Esophagus muscularis mucosa (tissue), 4 donors: ENCODE measurements at places on chromosomes 5 and 9.

DNA sequence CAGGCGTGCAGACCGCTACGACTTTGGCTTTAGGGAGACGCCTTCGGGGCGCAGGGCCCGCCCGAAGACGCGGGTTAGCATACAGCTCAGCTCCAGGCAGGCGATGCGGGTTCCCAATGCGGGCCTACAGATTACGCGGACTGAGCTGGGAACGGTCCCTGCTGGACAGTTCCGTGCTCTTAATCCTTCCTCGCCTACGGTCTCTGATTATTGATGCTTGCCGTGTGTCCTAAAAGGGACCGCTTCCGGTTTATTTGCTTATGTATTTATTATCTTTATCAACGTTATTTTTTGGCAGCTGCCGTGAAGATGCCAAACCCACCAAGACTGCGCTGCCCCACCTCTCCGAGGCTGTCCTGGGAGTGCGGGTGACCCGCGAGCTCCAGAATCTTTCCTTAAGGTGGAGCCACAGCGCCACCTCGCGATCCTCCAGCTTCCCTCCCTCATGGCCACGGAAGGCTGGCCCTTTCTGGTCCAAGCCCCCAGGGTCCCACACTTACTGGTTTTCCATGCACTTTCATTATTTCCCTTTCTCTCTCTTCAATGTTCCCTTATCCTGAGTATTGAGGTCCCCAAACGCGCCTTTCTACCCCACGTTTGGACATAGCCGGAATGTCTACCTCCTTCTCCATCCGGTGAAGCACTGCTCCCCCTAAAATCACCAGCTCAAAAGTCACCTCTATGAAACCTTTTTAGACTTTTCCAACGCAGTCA is 7.0 kb upstream of the EBF1 start:
- no peak for DNase-seq

- DNase-seq = no peak
Observed at GRCh38 chr5:8247049-8247899, 378.3 kb downstream of the MTRR start.

- no peak for DNase-seq
Observed at GRCh38 chr9:91778031-91778430, 172.0 kb downstream of the ROR2 start.

DNA sequence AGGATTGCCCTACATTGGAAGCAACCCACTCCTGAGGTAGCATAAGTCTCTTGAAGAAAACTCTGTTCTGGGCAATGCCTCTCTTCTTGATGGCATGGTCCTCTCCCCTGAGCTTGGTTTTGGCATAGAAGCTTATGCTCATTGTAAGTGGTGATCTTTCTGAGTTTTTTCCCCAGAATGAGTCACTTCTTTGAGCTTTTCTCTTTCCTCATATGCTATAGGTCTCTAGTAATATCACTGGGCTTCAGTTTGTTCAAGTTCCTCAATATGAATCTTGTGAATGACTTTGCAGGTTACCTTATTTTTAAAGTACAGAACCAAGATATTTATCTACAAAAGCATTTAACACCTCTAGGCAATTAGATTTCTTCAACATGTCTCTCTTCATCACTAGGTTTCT is 76.5 kb upstream of the ATG10 start:
- no peak for DNase-seq

GRCh38 chr9:10764481-10764880 is 151.7 kb upstream of the PTPRD start:
- no peak for DNase-seq

GRCh38 chr5:109316634-109317033 is 93.1 kb downstream of the PJA2 start:
- DNase-seq = no peak

- no peak for DNase-seq
Observed at GRCh38 chr9:87465816-87466215, 31.9 kb upstream of the DAPK1 start.
